Activated CD4-positive, alpha-beta T cell treated with anti-CD3 and anti-CD28 coated beads for 36 hours (primary cell): ENCODE measurements at places on chromosomes 12 and 14. TPM values are rescaled to one million over a fixed set of nuclear protein-coding genes. Genes with fewer than 3 reads are reported as not detected.
A peak's percentile ranks its signal among the peaks of the same experiment; 100 is the strongest.

NPAS3 gene
- total RNA-seq: not detected

GPR135 gene
- 0.98 TPM for total RNA-seq

ZNF385A gene
- 0.74 TPM for total RNA-seq

OTUB2 gene
- 0.93 TPM for total RNA-seq

DNAJC22 gene
- total RNA-seq: not detected

NKX2-1 gene
- not detected for total RNA-seq

KRT80 gene
- not detected for total RNA-seq

GRCh38 chr12:111597831-111598636, 1.1 kb downstream of the ATXN2 start:
- DNase-seq: peak; percentile 50

DNA sequence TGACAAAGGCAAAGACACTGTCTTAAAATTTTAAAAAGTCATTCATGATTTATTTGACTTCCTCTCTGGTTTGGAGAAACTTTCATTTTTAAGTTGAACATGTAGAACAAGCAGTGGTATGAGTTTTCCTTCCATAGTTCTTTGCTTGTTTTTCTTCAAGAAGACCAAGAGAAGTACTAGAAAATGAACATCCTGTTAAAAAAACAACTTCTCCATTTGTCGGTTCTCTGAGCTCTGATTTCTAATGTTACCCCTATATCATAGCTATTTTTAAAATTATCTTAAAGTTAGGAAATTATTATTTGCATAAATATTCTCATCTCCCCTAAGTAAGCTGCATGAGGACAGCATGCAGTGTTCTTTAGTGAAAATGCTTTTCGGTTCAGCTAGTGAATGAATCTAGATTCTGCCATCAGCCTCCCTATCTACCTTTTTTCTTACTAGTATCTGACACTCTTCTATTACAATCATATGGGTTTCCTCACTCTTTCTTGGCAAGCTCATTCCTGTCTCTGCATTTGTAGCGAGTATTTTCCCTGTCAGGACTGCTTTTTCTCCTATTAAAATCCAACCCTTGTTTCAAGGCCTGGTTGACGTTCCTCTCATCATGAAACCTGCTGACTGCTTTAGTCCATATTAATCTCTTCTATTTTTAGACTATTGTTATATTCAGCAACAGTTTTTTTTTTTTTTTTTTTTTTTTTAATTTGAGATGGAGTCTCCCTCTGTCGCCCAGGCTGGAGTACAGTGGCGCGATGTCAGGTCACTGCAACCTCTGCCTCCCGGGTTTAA, 15.8 kb downstream of the DIP2B start:
- no peak for DNase-seq

GRCh38 chr14:50560931-50561285, 963 bp downstream of the ATL1 start:
- peak; percentile 75 for DNase-seq

- DNase-seq: no peak
These were observed 11.9 kb downstream of the CACNA2D4 start for GRCh38 chr12:1906579-1906978.

- no peak for DNase-seq
These were observed 56.4 kb downstream of the VCPKMT start for GRCh38 chr14:50059763-50060616.

GRCh38 chr12:60123557-60123956, 527.7 kb downstream of the SLC16A7 start:
- DNase-seq: no peak

DNA sequence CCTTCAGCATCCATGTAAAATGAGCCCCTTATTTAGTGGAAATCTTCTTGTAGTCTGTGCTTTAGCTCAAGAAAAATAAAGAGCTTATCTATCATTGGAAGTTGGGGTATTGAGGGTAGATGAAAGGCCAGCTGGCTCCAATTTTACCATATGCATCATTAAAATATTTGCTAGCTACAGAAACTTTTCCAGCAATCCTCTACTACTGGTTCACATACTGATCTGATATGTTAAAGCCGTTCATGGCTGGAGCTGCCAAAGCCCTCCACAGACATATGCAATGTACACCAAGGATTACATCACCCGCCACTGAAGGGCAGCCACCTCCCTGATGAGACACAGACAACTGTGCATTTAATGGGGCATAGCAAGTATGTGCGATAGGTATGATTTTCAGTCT, 1205.3 kb downstream of the GALC start:
- DNase-seq: no peak

DNA sequence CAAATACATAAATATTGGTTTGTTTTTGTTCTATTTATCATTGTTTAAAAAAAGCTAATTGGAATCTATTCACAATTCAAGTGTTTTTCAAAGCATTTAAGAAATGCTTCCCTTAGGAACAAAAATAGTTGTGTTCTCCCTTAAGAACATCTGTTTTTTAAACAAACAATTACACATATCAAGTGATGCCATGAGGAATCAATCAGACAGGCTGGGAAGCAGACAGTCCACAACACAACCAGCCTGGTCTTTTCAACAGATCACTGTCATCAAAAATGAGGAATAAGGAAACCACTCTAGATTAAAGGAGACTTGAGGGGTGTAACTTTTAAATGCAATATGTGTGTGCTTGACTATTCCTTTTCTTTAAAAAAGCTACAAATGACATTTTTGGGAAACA, 25.5 kb downstream of the GALC start:
- DNase-seq: no peak

GRCh38 chr12:823028-823698, 70.8 kb downstream of the WNK1 start:
- DNase-seq: no peak

- no peak for DNase-seq
These were observed 1.8 kb downstream of the PARP11 start for GRCh38 chr12:3871356-3871755.

- no peak for DNase-seq
These were observed 14.8 kb downstream of the ULK1 start for GRCh38 chr12:131909081-131909751.

GRCh38 chr12:2797721-2798418, 3.1 kb downstream of the FKBP4 start:
- no peak for DNase-seq

DNA sequence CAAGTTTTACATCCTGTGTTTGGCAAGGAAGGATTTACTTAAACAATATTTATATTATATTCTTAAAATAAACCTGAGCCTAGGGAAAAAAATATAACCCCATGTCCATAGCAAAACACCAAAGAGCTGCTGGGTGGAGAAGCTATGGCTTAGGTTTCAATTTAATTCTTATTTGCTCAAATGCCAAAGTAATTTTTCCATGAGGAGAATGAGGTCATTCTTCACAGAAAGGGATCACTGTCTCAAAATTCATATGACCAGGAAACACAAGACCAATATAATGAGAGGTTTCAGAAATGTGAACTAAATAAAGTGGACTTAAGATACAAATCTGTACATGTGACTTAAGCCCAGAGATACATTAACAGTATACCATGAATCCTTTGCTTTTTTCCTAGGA, 195.0 kb downstream of the PHLDA1 start:
- DNase-seq: no peak

GRCh38 chr12:62766496-62766895, 168.5 kb downstream of the PPM1H start:
- DNase-seq: no peak

DNA sequence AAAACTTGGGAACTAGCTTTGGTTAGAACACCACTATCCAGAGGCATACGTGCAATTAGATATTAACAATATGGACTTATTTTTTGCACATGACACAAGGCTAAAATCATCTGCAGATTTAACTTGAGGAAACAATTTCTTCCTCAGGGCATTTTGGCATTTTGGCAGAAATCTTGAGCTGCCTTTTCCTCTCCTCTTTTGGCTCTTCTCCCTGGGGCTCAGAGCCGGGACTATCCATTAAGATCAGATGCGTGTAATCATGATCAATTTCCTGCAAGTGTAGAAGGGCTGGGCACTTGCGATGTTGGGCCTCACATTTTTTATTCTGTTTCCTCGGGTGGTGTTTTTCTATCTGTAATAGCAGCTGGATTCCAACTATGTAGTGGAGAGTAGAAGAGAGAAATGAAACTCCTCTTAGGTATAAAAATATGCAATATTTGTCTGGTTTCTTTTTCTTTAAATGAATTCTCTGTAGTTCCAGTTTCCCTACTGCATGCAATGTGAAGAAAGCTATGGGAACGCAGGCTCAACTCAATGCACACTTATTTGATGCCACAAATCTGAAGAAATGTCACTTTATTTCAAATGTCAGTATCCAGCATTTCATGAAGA, 1010.8 kb downstream of the FLRT2 start:
- no peak for DNase-seq

DNA sequence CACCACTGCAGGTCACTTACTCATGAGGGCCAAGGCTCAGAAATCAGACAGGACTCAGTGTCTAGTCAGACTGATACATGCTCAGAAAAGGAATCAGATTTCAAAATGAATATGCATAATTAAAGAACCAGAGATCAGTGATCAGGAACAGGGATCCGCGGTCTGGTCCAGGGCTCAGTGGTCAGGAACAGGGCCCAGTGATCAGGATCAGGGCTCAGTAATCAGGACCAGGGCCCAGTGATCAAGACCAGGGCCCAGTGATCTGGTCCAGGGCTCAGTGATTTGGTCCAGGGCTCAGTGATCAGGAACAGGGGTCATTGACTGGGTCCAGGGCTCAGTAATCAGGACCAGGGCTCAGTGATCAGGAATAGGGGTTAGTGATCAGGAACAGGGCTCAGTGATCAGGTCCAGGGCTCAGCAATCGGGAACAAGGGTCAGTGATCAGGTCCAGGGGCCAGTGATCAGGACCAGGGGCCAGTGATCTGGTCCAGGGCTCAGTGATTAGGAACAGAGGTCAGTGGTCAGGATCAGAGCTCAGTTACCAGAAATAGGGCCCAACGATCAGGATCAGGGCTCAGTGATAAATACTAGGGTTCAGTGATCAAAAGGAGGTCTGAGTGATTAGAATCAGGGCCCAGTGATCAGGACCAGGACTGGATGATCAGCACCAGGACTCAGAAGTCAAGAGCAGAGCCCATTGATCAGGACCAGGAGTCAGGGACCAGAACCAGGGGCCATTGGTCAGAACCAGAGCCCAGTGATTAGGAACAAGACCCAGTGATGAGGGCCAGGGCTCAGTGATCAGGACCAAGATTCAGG, 175.3 kb downstream of the TMEM121 start:
- no peak for DNase-seq

- no peak for DNase-seq
These were observed 2.2 kb downstream of the PCBP2 start for GRCh38 chr12:53453953-53454640.

DNA sequence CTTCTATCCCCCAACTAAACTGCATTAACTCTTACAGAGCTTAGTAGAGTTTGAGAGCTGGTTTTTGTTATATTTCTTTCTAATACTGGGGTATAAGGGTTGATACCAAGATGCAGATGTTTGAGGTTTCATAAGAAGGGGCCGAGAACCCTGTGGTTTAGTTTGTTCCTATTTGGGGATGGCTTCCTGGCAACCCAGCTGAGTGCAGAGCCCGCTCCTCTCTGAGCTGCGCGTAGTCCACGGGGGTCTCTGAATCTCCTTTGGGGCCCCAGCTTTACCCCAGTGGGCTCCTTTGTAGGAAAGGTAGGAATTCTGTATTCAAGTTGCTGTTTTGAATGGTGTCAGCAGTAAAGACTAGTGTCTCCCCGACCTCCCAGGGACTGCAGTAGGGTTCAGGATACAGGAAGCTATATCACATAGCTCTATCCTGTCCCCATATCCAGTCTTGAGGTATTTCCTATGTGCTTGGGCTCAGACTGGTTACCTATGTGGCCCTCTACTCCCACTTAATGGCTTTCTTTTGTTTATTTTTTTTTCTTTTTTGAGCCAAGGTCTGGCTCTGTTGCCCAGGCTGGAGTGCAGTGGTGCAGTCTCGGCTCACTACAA, 25.4 kb downstream of the PLXNC1 start:
- no peak for DNase-seq

DNA sequence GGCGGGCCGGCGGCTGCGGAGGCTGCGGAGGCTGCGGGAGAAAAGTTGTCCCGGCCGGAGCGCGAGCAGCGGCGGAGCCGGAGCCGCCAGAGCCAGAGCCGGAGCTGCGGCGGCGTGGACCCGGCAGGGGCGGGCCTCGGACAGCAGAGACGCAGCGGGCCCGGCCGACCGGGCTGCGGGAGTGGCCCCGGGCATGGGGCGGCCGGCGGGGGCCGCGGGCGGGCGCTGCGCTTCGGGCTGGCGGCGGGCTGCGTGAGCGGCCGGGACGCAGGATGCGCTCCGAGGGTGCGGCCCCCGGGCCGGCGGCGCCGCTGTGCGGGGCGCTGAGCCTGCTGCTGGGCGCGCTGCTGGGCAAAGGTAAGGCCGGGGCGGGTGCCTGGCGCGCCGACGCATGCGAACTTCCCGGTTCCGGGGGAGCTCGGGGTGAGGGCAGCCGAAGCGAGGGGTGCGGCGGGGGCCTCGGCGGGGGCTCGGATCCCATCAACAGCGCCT, at the start of gene TMEM132C:
Gene TMEM132C (plus strand): TSS at position 40 of the 492 bp plus-strand sequence. CDS start 233 bp downstream, at position 273.
- no peak for DNase-seq

GRCh38 chr14:69091695-69092094, 61.2 kb downstream of the DCAF5 start:
- DNase-seq: no peak

DNA sequence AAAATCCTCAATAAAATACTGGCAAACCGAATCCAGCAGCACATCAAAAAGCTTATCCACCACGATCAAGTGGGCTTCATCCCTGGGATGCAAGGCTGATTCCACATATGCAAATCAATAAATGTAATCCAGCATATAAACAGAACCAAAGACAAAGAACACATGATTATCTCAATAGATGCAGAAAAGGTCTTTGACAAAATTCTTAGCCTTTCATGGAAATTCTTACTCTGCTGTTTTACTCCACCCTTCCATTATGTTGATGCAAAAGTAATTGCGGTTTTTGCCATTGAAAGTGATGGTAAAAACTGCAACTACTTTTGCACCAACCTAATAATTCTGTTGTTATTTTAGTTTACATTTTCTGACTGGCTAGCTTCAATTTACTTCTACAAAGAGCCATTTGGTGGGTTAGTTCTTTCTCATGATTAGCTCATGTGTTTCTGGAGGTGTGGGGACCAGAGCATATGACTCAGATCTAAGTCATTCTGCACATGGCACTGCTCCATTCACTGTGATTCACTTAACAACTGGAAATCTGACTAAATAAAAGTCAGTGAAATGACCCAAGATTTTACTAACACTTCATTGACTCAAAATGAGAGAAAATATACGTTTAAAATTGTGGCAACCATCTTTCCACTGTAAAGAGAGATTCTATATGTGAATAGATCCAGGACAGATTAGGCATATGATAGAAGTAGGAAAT, 99.9 kb downstream of the TMTC3 start:
- peak; percentile 57 for DNase-seq

- DNase-seq: no peak
These were observed 39.8 kb downstream of the ELK3 start for GRCh38 chr12:96233939-96234461.
